IPS DF 6.9 (cell line): ENCODE measurements at places on chromosomes 1 and 21.

GRCh38 chr1:108584428-108584856, 24.5 kb downstream of the EEIG2 start:
- DNase-seq: no peak

- no peak for DNase-seq
Observed at GRCh38 chr1:229323201-229323600, 19.6 kb downstream of the CCSAP start.

DNA sequence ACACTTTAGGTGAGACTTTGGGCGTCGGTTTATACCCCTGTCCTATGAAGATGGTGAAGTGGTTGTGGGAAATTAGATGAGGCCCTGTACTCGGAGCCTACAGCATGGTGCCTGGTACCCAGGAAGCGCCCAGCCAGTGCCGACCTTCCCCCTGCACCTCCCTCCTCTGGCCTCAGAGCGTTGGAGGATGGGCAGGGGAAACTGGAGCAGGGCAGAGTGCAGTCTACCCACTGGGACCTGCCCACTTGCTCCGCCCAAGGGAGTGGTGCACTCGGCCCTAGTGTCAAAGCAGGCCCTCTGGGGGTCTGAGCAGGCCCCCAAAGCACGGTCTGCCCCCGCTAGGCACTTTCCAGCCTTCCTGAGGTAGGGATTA, 13.0 kb upstream of the TTC22 start:
- no peak for DNase-seq

- no peak for DNase-seq
Observed at GRCh38 chr1:11132563-11133293, 33.1 kb upstream of the EXOSC10 start.

DNA sequence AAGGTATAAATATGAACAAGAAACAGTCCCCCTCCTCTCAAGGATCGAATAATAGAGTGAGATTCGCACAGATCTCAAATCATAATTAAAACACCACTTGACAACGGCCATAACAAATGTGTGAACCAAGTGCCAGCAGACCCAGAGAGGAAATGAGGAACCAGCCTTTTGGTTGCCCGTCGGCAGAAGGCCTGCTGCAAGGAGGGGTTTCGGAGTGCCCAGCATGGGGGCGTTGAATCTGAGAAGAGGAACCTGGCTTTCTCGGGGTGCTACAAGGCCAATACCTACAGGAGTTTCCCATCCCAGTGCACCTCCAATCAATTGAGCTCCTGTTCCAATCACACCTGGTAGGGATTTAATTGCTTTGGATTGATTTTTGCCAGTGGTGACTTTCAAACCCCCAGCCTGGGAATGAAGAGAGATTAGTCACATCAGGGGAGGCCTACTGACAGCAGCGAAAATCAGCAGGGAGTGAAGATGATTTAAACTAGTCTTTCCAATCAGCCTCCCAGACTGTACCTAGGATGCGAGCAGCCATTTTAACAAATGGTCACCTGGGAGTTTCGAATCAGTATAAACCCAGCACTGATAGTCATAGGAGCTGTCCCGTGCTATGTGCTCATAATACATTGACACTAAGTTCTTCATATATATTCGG, 263.8 kb downstream of the KAZN start:
- no peak for DNase-seq

- DNase-seq: no peak
Observed at GRCh38 chr1:21616372-21616771, 52.8 kb downstream of the RAP1GAP start.

- DNase-seq: no peak
Observed at GRCh38 chr1:180586671-180587155, 27.9 kb downstream of the OVAAL start.
